ENCODE measurements at places on chromosomes 1 and 21. TPM values are rescaled to one million over a fixed set of nuclear protein-coding genes. Genes with fewer than 3 reads are reported as not detected.

- ATAC-seq, result no peak
These were observed 3.2 kb downstream of the PSRC1 start for GRCh38 chr1:109279615-109280278.

- no peak for ATAC-seq
These were observed 65.6 kb upstream of the DMRTA2 start for GRCh38 chr1:50488876-50489275.

- ATAC-seq, result peak; percentile 91
These were observed 60.6 kb downstream of the PTPRC start for GRCh38 chr1:198699167-198700015.

Gene SLC35F3
- total RNA-seq, result 1.5 TPM

- peak; percentile 71 for ATAC-seq
These were observed 60.2 kb upstream of the ID3 start for GRCh38 chr1:23619299-23620188.

DNA sequence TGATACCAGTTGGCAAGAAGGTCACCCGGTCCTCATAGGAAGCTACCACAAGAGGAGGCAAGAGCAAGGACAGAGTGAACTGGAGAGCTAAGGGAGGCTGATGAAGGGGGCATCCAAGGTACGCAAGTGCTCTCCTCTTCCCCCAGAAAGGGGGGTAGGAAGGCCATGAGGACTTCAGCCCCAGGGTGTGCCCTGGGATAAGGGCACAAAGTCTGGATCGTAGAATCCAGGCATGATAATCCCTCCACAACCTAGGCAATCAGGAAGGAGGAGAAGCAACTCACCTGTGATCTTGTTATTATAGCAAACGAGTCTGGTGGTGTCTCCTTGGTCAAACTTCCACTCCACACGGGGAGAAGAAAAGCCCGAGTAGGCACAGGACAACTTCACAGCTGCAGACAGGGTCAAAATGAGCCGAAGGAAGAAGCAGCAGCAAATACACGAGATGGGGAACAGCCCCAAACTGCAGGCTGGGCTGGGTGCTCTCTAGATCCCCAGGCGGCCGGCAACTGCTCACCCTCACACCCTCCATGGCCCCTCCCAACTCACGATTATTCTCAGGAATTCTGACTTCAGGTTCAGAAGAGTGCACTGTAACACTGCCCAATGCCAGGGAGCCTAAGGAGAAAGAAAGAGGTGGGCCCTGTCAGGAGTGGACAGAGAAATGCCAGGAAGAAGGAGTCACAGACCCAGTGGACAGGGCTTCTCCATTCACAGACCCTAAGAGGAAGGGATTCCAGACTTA lies 20.0 kb downstream of the F11R start:
- ATAC-seq, result no peak

- ATAC-seq, result no peak
These were observed 19.6 kb upstream of the TCEA3 start for GRCh38 chr1:23444104-23444533.

DNA sequence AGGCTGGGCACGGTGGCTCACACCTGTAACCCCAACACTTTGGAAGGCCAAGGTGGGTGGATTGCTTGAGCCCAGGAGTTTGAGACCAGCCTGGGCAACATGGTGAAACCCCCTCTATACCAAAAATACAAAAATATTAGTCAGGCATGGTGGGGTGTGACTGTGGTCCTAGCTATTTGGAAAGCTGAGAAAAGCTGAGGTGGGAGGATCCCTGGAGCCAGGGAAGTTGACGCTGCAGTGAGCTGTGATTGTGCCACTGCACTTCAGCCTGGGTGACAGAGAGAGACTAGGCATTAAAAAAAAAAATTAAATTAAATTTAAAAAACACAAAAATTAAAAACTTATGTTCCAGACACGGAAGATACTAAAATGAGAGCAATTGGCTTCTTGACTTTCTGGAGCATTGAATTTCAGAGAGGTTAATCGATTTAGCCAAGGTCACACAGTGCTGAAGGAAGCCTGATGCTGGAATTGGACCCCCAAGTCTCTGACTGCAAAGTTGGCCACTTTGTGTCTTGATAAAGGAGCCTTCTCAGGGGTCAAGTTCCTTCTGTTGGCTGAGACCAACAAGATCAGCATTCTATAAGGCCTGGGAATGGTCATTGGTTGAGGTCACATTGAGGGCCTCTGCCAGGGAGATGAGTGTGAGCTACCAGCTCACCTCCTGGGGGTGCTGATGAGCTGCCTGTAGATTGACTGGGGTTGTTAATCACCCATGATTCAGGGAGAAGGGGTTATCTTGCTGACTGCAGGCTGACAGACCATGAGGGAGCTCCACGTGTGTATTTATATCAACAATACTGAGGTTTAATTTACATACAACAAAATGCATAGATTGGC lies 54.3 kb downstream of the RPS6KA1 start:
- ATAC-seq, result peak; percentile 9

Gene LRRC7
- not detected for total RNA-seq

- no peak for ATAC-seq
These were observed 44.1 kb upstream of the RAB4A start for GRCh38 chr1:229226796-229227195.

DNA sequence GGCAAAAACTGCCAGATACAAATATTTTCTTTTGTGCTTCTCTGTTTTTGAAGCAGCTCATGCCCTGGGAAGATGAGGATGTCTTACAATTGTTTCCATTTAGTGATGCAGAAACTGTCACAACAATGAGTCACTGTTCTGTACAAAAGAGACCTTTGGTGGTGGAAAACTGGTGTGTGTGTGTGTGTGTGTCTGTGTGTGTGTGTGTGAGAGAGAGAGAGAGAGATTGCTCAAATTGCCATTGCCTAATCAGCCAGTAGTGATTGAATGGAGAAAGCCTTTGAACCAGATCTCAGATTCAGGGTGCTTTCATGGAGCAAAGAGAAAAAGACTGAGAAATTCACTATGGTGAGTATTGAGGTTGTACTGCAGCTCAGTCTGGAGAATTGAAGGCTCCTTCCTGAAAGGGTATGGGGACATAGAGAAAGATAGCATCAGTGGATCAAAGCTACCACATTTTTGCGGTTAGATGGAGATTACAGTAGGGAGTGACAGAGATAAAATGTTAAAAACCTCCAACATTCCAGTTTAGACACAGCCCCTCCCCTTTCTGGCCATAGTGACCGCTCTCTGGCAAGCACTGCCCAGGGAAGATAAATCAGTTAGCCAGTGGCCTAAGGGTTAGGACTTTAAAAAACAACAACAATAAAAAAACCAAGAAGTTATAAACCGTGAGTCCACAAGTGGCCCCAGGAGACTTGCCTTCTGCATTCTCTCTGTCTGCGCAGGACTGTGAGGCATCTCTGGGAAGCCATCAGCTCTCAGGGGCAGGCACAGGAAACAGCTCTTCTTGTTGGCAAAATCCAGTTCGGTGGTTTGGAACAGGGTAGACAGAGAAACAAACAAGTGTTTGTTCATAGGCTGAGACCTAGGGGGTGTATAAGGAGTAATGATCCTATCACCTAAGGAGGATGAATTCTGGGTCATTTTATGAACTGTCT lies 406.5 kb downstream of the DUSP10 start:
- ATAC-seq, result peak; percentile 21

- ATAC-seq, result no peak
These were observed 15.4 kb downstream of the MRPS6 start for GRCh38 chr21:34088752-34089151.

GRCh38 chr1:206967096-206967849 lies 3.0 kb downstream of the FCAMR start:
- peak; percentile 73 for ATAC-seq

Gene CFAP45
- 0.78 TPM for total RNA-seq

DNA sequence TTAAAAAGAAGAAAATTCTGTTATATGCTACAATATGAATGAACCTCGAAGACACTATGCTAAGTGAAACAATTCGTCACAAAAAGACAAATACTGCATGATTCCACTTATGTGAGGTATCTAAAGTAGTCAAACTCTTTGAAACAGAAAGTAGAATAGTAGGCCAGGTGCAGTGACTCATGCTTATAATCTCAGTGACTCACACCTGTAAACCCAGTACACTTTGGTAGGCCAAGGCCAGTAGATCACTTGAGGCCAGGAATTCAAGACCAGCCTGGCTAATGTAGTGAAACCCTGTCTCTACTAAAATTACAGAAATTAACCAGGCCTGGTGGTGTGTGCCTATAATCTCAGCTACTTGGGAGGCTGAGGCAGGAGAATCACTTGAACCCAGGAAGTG lies 25.7 kb downstream of the EPHA10 start:
- peak; percentile 100 for ATAC-seq

DNA sequence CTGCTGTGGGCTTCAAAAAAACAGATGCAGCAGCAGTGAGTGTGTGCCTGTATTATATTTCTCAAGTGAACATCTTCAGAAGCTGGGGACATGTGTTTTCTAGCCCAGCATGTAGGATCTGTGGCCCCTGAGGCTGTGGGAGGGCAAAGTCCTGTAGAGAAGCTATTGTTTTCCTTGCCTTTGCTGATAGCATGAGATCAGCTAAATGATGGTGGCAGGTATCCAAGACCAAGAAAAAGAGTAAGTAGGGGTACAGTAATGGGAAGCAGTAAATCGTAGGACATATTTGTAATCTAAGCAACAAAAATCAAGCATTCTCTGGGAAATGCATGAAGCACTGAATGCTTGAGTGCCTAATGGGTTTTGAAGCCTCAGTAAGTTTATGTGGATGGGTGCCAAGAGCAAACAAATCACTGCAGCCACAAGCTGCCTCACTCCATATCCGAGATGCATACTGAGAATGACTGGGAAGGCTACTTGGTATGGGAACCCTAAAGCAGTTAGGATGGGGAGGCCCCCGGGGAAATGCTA lies 98.3 kb downstream of the CD58 start:
- ATAC-seq, result no peak

DNA sequence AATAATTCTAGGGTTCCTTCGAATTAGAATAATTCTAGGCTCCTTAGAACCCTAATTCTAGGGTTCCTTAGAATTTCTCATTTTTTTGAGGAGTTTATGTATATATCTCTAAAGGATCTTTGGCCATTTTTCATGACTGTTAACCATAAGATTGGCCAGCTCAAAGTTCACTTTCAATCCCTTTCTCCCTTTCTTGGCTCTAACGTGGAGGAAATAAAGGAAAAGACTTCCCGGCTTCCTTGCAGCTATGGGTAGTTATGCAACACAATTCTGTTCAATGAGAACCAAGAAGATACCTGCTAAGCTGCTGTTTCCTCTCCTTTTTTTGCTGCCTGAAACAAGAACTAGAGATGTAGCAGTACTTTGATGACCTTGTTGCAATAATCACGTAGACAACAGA lies 27.2 kb downstream of the SLC35A3 start:
- ATAC-seq, result no peak

- ATAC-seq, result no peak
These were observed 296.3 kb downstream of the SMYD3 start for GRCh38 chr1:246210756-246211155.

DNA sequence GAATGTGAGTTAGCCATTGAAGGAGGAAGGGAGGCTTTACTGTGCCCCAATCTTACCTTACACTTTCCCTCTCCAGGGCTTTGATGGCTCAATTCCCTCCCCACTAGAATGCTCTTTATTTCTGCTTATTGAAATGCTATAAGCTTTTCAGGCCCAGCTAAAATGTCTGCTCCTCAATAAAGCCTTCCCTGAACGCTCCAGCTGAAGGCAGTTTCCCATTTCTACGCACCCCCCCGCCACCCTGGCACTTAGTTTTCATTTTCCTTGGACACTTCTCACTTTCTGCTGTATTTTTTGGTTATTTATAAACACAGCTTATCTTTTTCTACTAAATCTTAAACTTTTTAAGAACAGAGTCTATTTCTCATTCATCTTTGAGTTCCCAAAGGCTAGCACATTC lies 7.1 kb upstream of the TMEM167B start:
- ATAC-seq, result no peak

DNA sequence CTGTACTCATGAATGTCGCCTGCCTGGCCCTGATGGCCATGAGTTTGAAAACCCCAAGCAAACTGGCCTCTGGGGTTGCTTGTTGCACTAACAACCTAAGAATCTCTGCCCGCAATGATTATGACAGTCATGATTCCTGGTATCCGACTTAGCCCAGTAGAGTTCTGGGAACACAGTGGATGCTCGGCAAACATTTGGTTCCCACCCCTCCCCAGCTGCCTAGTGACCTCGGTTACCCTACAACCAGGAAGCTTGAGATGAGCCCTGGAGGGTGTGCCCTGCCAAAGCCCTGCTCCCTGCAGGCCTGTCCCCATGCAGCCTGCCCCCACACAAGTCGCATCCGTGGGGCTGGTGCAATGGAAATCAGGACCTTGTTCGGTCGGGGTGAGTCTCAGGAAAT lies 76.0 kb upstream of the ZBTB40 start:
- ATAC-seq, result no peak

- no peak for ATAC-seq
These were observed 29.9 kb downstream of the PSMG1 start for GRCh38 chr21:39153373-39153772.

Gene S100A7
- not detected for total RNA-seq

Measured in activated T-helper 17 cell treated with anti-CD3 and anti-CD28 coated beads, Interleukin-2, amount 50 U/mL, for 72 hours (primary cell).